ENCODE measurements at places on chromosomes 2 and 18.

GRCh38 chr2:108401800-108402199, 24.0 kb downstream of the SULT1C4 start:
- DNase-seq, result no peak

DNA sequence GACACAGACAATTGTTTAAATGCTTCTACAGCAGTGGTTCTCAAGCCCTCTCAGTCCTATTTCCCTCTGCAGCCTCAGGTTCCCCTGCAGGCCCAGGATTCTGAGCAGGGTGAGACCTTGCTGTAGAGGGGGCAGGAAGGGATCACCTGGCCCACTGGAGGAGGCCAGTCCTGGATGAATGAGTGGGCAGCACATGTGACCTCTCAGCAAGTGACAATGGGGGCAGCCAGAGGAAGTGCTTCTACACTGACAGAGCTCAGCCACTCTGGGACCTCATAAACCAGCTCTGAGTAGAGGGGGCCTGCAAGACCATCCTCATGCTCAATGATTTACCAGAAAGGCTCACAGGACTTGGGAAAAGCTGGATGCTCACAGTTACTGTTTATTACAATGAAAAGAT, 63.2 kb downstream of the ASB1 start:
- no peak for DNase-seq

DNA sequence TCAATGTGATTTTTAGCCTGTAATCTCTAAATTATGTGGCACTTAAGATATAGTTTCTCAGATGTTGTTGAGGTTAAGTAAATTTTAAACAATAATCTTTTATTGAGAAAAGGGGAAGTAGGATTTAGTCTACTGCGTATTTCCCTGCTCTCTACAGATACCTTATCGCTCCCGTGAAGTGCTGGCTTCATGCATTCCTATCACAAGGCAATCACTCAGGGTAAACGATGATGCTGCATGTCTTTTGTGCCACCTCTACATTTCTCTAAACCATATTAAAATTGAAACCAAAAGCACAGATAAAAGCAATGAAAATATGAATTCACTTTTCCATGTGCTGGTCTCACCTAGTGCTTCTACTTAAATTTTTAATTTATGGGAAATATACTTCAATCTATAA, 14.4 kb upstream of the RPE start:
- DNase-seq, result no peak

- no peak for DNase-seq
Observed at GRCh38 chr2:147607379-147607778, 237.4 kb upstream of the ACVR2A start.

DNA sequence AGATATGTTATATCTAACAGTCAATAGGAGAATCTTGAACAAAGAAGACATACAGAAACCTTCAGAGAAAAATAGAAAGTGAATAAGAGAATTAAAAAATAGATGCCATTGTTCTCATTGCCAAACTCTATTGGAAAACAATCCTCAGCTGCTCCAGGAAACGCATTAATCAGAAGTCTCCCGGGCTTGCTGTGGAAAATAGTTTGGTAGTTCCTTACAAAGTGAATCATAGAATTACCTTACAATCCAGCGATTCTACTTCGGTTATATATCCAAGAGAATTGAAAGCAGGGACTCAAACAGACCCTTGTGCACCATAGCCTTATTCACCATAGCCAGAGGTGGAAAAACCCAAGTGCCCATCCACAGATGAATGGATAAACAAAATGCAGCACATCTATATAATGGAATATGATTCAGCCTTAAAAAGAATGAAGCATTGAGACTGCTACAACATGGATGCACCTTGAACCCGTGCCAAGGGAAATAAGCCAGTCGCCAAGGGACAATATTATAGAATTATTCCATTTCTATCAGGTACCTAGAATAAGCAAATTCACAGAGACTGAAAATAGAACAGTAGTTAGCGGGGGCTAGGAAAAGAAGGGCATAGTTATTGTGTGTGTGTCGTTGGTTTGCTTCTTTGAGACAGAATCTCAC, 21.9 kb upstream of the CHRNA1 start:
- DNase-seq, result no peak

- DNase-seq, result no peak
Observed at GRCh38 chr2:61566566-61566965, 28.4 kb upstream of the XPO1 start.

GRCh38 chr2:12619975-12620374, 96.8 kb upstream of the TRIB2 start:
- no peak for DNase-seq

GRCh38 chr2:186486651-186487647, 889 bp downstream of the ZC3H15 start:
- DNase-seq, result no peak

- no peak for DNase-seq
Observed at GRCh38 chr2:100902817-100903405, 83.0 kb downstream of the NPAS2 start.

- DNase-seq, result no peak
Observed at GRCh38 chr2:216495656-216496055, 3.0 kb upstream of the RPL37A start.

- DNase-seq, result no peak
Observed at GRCh38 chr18:13594551-13594950, 131.8 kb downstream of the FAM210A start.

DNA sequence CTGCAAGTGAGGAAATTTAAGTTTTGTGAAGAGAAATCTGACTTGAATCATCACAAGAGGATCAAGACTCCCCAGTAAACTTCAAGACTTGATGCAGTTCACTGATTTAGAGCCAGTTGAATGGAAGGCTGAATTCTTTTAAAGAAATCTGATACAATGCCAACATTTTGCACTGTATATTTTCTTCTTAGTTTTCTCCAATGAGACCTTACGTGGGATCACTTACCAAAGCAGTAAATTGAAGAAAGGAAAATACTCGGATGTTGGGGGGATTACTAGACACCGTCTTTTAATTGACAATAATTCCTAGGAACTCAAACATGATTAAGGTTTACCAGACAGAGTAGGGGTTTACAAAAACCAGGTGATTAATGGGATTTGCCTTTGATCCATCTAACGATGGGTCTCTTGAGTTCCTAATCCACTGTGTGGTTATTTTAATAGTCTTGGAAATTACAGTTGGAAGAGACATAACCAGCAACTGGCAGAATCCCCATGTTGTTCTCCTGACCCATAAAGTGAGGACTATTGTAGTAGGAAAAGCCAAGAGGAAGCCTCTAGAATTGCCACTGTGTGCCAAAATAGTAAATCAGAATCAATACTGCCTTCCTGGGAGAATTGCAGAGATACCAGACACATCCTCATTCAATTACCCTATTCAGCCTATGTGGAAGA, 354.5 kb downstream of the PID1 start:
- no peak for DNase-seq

DNA sequence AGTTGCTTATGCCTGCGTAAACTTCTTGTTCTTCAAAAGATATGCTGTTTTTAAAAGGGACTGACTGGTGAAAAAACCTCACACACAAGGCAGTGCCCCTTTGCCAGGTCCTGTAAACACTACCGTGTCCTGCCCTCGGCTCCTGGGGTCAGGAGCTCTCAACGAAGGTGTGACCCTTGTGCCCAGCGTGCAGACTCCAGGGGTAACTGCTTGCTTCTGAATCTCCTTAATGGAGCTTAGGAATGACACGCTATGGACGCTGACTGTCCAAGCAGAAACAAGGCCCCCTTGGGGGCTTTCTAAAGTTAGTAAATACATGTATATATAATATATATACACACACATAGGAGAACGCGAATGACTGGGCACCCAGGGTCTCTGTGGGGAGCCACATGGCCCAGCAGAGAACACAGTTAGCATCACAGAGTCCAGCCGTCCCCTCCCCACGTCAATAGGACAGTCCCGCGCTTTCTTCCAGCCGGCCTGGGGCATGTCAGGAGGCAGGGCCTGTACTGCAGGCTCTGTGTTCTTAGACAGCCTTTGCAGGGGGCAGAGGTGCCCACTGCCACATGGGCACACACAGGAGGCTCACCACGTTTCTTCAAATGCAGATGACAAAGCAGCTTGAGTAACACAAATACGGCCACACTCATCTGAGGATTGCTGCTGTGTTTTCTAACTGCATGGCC, 96.1 kb downstream of the HDAC4 start:
- no peak for DNase-seq

- DNase-seq, result no peak
Observed at GRCh38 chr2:227890495-227891079, 19.2 kb downstream of the DAW1 start.

DNA sequence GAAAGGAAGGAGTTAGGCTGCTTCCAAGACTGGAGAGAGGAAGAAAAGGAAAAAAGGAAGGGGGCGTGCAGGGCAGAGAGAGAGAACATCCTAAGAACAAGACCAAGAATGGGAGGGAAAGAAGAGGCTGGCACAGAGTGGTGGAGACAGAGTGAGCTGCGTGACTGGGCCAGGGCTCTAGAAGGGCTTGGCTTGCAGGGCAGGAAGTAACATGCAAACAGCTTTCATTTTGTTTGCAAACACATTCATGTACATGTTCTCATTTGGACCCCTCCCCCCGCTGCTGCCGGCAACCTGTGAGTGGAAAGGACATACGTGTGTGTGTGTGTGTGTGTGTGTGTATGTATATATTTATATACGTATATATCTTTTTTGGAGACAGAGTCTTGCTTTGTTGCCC, 46.8 kb upstream of the DNMT3A start:
- no peak for DNase-seq

DNA sequence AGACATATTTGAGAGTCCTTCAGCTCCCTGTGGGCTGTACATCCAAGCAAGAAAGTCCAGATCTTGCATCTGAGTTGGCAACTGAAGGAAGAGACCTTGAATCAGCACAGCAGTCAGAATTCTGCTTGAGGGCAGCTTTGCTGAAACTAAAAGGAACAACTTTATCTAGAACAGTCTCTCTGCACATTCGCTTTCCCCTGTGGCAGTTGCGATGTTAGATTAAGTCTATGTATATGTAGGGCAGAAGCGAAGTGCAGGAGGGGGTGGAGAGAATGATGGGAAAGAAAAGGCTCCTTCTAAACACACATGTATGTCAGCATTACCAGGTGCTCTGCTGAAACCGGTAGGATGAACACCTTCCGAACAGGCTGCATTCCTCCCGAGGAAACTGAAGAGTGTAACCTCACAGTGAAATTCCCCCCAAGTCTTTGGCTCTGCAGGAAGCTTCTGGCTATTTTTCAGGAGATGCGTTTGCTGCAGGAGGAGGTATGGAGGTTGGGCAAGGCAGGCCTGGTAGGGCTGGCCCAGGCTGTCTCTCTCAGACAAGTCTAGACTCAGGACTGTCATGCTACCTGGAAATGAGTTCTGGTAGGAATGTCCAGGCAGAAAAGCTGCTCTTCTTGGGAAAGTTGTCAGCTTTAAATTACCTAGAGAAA, 70.0 kb upstream of the ATL2 start:
- DNase-seq, result no peak

GRCh38 chr18:45830917-45831316, 5.4 kb downstream of the SIGLEC15 start:
- DNase-seq, result no peak

GRCh38 chr2:98126061-98126460, 39.1 kb downstream of the VWA3B start:
- no peak for DNase-seq

- DNase-seq, result no peak
Observed at GRCh38 chr18:57585855-57586250, 649 bp downstream of the FECH start.

DNA sequence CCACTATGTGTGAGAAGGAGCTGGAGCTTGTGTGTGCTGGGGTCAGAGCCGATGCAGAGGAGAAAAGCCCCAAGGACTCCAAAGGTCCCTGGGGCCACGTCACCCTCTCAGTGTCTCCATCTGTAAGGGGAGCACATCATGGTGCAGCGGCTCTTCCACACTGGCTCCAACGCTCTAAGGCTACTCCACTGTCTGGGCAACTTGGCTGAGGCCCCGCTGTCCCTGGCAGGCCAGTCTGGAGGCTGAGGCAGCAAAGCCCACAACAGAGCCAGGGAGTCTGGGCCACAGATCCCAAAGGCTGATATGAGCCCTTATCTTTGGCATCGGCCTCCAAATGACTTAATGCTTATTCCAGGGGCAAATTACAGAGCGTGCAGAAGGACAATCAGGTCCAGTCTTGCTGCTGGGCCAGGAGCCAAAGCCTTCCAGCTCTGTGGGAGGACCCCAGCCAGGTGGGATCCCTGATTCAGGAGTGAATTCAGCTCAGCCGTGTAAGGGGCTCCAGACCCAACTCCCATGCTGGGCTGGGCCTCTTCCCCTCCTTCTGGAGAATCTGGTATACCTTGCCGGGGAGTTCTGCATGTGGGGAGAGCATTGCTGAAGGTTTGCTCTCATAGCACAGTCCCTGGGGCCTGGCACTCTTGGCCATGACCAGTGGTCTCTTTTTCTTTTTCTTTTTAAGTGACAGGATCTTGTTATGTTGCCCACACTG, 1.8 kb upstream of the DUSP2 start:
- no peak for DNase-seq

DNA sequence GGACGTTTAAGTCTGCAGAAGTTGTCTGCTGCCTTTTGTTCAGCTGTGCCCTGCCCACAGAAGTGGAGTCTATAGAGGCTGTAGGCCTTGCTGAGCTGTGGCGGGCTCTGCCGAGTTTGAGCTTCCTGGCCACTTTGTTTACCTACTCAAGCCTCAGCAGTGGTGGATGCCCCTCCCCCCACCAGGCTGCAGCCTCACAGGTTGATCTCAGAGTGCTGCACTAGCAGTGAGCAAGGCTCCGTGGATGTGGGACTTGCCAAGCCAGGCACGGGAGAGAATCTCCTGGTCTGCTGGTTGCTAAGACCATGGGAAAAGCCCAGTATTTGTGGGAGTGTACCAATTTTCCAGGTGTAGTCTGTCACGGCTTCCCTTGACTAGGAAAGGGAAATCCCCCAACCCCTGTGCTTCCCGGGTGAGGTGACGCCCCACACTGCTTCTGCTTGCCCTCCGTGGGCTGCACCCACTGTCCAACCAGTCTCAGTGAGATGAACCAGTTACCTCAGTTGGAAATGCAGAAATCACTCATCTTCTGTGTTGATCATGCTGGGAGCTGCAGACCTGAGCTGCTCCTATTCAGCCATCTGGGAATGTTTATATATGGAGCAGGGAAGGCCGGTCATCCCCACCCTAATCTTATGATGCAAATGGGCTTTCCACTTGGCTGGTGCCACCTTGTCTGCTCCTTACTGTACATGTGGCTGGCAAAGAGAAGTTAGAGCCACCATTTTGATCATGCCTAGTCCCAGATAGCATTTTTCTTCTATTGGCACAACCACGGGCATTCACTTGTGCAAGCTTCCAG, 156.9 kb upstream of the ITGA6 start:
- DNase-seq, result no peak

- no peak for DNase-seq
Observed at GRCh38 chr2:62450716-62451191, 55.2 kb downstream of the TMEM17 start.

DNA sequence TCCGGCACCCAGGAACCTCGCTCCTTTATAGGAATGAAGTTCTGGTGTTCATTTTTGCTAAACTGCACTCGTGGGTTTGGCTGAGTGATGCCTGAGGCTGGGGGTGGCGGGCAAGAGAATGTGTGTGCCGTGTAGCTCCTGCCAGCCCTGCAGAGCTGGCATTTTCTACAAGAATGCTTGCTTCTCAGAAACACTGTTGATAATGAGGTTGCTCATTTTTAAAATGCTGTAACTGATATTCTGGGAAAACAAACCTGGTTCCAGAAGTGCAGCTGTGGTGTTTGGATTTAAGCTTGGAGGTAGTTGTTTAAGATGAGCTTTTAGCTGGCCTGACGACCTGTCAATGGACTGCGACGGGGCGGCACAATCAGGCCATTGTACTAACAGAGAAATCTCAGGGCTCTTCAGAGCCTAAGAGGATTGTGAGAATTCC, 511.9 kb upstream of the TNP1 start:
- no peak for DNase-seq

- no peak for DNase-seq
Observed at GRCh38 chr2:172081221-172082022, 3.9 kb upstream of the DLX1 start.

GRCh38 chr2:241767464-241768250, 9.0 kb upstream of the GAL3ST2 start:
- DNase-seq, result no peak

Data from activated naive CD4-positive, alpha-beta T cell (primary cell).